Endodermal cell (in vitro differentiated cells): ENCODE measurements at places on chromosomes 6 and 20. TPM values are rescaled to one million over a fixed set of nuclear protein-coding genes. Genes with fewer than 3 reads are reported as not detected.

The NMBR gene
- total RNA-seq = 0.33 TPM in 1 of 3 replicates, not detected in the others

The NRSN2 gene
- total RNA-seq = 16.6 to 38.4 TPM (median 38.4 TPM) in 3 replicates

The EPHA7 gene
- total RNA-seq = 5.3 and 5.5 TPM in 2 replicates

The NR2E1 gene
- total RNA-seq = not detected in 2 replicates

The YTHDF1 gene
- 63.7 and 64.9 TPM in 2 replicates for total RNA-seq

The OR2B6 gene
- total RNA-seq = not detected in 3 replicates

DNA sequence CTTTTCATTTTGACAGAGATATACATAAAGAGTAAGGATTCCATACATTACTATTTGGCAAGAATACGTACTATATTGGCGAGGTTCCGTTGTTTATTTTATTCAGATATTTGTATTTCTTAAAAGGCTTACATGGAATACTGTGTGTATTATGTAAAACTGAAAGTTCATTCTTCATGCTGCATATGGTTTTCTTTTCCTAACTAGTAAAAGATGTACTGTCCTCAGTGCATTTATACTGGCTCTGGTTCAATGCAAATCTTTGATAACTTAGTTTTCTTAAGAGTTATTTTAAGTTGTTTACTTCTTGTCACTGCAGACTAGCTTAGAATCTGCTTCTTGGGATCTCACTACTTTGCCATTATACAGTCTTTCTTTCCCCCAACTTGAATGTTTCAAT is 42.0 kb downstream of the ADGRB3 start:
- DNase-seq = no peak

DNA sequence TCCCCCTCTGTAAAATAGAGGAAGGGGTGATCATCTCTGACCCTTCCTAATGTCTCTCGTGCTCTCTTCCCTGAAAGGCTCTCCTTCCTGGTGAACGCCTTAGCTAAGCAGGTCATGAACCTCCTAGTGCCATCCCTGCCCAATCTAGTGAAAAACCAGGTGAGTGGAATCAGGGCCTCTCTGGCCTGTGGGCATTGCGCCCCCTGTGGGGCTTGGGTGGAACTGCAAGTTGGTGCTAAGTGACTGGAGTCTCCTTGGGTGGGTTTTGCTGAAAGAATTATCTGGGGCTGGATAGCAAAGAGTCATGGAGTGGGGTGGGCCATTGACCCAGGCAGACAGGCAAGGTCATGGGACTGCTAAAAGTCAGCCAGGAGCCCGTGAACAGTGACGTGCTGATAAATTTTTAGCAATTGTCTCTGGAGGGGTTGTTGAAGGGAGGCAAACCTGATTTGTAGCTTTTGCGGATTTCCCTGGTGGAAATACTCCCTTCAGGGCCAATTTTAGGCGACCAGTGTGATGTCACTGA is 8.9 kb downstream of the BPIFB1 start:
- DNase-seq = peak; percentile 96

DNA sequence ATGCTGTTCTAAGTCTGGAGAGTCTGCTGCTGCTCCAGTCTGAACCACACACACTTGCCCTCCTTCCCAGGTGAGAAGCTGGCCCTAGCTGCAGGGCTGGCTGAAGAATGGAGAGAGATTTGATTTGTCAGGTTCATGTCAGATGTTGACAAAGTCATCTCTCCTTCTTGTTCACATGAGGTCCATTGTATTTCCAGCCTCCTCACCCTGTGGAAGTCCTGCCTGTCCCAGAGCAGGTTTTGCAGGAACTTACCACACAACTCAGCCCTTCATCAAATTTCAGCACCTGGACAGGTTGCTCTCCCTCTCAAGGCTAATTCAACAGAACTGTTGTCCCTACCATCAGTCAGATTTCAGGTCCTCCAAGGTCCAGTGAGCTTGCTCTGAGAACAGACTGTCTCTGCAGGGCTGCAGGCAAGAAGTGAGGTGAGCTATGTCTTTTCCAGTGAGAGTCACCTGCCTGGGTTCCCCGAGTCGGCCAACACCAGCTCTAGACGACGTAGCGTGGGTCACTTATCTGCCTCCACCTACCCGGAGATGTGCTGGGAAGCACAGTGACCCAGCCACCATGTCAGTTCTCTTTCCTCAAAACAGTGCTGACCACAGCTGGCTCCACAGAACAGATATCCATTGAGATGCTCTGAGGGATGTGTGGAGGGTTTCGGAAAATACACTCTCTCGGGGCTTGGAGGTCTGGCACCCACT is 58.0 kb upstream of the CD93 start:
- no peak for DNase-seq

DNA sequence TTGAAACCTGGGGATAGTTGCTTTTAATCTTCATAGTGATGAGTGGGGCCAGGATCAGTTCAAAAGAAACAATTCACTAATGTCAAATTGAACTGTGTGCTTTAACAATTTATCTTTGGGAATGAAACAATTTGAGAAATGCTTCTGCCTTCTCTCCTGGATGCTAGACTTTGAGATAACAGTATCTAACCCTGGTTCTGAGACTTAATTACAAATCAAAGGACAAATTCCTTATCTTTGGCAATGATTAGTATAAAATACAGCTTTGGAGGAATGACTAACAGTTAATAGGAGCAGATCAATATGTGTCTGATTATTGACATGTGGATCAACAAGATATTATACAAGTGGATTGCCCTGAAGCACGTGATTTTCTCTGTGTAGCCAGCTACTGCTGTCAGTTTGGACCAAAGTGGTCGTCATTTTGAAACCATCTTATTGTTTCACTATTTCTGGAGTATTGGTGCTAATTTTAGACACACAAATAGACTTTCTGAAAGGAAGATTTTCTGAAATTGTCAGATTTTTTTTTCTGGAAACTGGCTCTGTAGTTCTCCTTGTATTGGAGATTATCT is 6.2 kb upstream of the FLRT3 start:
- no peak for DNase-seq

DNA sequence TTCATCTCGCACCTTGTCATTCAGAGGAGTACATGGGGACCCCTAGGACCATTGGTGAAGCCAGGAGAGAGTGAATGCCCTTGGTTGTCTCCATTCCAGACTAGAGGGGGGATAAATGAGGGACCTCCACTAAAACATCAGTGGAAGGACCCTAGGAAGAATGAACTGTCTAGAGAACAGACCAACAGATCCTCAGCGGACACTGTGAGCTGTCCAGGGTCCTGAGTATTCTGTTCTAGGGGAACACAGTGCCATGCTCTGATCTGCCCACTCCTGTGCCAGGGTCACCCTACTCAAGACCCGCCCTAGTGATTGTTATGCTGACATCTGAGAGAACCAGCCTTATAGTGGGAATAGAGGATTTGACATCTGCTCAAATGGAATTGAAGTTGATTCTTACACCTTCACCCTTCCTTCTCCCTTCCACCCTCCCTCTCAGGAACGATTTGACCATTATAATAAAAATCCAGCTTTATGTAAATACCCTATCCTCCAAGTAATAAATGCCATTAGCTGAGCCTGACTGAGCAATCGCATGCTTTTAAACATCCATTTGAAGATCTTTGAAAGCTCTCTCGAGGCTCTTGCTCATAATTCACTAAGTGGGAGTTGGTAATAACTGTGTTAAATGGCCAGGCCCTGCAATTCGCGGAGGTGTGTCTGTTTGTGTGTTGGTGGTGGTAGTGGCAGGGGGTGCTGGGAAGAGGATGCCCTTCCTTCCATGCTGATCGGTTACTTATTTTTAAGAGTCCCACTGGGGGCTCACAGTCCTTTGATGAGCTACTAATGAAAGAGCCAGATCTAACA is 43.6 kb upstream of the SLC32A1 start:
- DNase-seq = peak; percentile 91

DNA sequence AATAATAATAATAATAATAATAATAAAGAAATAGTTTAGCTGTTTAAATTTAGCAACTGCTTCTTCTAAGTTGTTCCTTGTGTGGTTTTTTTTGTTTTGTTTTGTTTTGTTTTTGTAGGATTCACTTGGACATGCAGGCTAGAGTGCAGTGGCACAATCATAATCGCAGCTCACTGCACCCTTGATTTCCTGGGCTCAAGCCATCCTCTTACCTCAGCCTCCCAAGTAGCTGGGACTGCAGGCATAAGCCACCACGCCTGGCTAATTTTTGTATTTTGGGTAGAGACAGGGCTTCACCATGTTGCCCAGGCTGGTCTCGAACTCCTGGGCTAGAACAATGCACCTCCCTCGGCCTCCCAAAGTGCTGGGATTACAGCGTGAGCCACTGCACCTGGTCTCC is 15.3 kb upstream of the EYA2 start:
- DNase-seq = no peak

GRCh38 chr6:157753291-157753690 is 69.8 kb upstream of the SNX9 start:
- no peak for DNase-seq

- no peak for DNase-seq
Measured at GRCh38 chr20:64224351-64225170, 31.0 kb upstream of the PCMTD2 start.

GRCh38 chr6:20069021-20069522 is 143.2 kb downstream of the MBOAT1 start:
- DNase-seq = no peak

GRCh38 chr6:44002067-44002592 is 125.1 kb downstream of the MRPL14 start:
- peak; percentile 98 for DNase-seq

- DNase-seq = peak; percentile 92
Measured at GRCh38 chr6:37052027-37052628, 46.7 kb downstream of the FGD2 start.

- DNase-seq = no peak
Measured at GRCh38 chr20:40462566-40462965, 226.5 kb downstream of the MAFB start.

DNA sequence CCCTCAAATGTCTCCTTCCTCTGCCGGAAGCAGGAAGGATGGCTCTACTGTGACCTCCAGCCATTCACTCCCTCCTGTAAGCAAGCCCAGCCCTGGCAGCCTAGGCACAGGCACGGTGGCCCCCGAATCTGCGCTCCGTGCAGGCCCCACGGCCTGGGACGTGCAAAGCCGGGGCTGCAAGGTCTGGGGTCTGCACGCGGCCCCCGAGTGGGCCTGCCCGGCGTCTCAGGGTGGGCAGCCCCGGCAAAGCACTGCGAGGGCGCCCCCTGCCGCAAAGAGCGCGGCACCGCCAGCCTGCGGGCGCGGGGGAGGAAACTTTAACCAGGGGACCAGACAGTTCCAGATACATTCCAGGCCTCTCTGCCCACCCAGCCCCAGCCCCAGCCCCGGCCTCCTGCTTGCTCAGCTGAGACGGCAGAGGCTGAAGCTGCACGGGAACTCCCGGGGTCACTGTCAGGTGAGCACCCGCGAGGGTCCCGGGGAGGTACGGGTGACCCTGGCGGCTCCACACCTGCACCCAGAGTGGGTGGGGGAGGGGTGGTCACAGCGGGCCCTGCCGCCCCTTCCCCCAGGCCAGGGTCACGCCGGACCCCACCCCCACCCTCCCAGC is 98.8 kb downstream of the ASXL1 start:
- DNase-seq = peak; percentile 95

GRCh38 chr6:97820400-97820799 is 537.4 kb upstream of the MMS22L start:
- no peak for DNase-seq

- DNase-seq = no peak
Measured at GRCh38 chr6:25346064-25346463, 66.9 kb downstream of the CARMIL1 start.

- DNase-seq = no peak
Measured at GRCh38 chr6:46050845-46051405, 35.3 kb upstream of the CLIC5 start.

- no peak for DNase-seq
Measured at GRCh38 chr6:135568379-135568778, 70.8 kb upstream of the AHI1 start.

DNA sequence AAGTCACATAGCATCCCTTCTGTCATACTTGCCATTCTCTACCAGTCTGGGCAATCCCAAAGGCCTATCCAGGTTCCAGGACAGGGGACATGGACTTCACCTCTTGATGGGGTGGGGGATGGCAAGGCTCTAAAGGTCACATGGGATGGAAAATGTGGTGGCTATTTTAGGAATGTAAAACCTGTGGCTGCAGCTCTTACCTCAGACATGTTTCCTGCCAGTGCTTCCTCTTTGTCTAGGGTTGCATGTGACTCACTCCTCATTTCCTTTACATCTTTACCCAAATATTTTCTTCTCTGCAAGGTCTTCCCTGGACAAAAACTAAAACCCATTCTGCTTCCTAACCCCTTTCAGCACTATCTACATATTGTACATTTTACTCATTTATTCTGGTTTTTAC is 135.7 kb downstream of the BTBD3 start:
- no peak for DNase-seq
